ENCODE measurements at places on chromosomes 16 and 17.

DNA sequence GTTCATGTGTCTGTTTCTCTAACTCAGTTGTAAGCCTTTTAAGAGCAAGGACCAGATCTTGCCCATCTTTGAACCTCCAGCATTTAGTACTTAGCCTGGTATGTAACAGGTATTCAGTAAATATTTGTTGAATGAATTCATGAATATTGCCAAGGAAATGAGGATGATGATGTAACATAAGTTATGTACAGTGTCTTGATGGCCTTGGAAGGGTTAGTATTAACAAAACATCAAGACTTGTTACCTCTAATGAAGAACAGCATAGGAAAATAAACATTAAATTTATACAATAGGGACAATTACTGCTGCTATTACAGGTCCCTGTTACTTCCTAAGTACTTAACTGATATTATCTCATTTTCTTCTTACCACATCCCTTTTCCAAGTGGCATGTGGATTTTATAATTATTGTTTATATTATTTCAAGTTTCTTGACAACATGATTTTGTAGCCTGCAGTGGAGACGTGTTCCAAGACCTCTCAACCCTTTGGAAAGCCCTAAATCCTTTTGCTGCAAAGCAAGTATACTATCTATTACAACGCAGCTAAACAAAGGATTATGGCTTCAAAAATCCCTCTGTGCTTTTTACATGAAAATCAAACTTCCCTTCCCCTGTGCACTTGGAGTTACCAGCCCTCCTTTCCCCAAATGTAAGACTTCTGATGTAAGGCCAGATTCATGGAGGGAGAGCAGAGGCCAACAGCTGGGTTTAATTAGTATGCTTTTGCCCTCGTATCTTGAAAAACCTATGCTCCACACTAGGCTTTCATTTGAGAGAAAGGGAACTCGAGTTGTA, 77.4 kb upstream of the SMIM36 start:
- DNase-seq = no peak

DNA sequence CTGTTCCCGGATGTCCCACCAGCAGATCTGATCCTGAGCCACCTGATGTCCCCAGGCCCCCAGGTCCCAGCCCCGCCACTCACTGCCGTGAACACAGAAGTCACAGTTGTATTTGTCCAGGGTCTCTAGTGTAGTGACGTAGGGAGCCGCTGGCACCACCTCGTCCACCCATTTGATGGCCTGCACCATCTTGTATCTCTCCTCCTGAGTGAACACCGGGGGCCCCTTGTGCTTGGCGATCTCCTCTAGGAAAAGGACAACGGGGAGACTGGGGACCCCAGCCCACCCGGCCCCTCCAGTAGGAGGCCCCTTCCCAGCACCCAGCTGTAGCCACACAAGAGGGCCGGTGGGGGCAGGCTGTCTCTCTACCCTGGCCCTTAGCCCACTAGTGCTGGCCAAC, 2.4 kb downstream of the PCYT2 start:
- no peak for DNase-seq

DNA sequence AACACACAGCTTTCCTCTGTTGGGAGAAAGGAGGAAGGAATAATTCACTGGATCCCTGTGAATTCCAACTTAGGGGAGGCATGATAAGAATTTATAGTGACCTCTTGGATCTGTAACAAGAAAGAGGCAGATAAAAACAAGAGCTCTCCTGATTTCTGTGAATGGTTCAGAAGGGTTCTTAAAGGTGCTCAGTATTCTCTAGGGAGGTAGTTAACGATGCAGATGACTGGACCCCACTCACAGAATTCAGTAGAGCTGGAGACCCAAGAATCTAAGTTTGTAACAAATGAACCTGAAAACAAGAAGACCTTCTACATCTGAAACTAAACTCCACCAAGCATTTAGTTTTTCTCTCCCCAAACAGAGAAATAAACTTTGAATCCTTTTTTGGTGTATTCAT, 8.6 kb downstream of the ZNRF1 start:
- DNase-seq = no peak

GRCh38 chr17:13010959-13011358, 6.9 kb downstream of the ELAC2 start:
- DNase-seq = no peak

DNA sequence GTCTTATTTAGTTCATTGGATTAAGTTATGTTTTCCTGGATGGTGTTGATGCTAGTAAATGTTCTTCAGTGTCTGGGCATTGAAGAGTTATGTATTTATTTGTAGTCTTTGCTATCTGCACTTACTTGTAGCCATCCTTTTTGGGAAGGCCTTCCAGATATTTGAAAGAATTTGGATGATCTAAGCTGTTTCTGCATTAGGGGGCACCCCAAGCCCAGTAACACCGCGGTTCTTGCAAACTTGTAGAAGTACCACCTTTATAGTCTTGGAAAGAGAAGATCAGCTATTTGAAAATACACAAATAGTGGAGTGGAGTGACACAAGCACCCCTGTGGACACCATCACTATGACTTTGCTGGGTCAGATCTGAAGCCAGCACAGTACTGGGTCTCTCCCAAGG, 175.9 kb upstream of the KIF2B start:
- DNase-seq = no peak

Measured in NCI-H1417 treated with DMSO at 0.1 percent for 48 hours (cell line).